Metanephros (tissue), 2 donors: ENCODE measurements at places on chromosomes 16 and 17. TPM values are rescaled to one million over a fixed set of nuclear protein-coding genes. Genes with fewer than 3 reads are reported as not detected.

The KRTAP4-1 gene
- total RNA-seq, result not detected

The CCL4L2 gene
- 9.3 TPM for total RNA-seq

The SYT17 gene
- total RNA-seq, result 7.3 TPM

The DNAAF8 gene
- 1.1 TPM for total RNA-seq

The AKAP1 gene
- 52.0 TPM for total RNA-seq

The BRICD5 gene
- 5.4 TPM for total RNA-seq

The TVP23B gene
- 31.0 TPM for total RNA-seq

The NPIPA7 gene
- total RNA-seq, result 4.9 TPM

The DPEP3 gene
- total RNA-seq, result not detected

The KLHL10 gene
- total RNA-seq, result 0.12 TPM

The SOX15 gene
- total RNA-seq, result 1.5 TPM

The PLD6 gene
- total RNA-seq, result 4.6 TPM

The TM4SF5 gene
- total RNA-seq, result 0.53 TPM

The TSPOAP1 gene
- total RNA-seq, result 29.1 TPM

The LGALS9 gene
- 12.8 TPM for total RNA-seq

The MCRIP2 gene
- total RNA-seq, result 23.1 TPM

The ARL6IP1 gene
- 178 TPM for total RNA-seq

The RNU2-1 gene
- total RNA-seq, result not detected

The CEP295NL gene
- 8.1 TPM for total RNA-seq
